ENCODE measurements at places on chromosomes 13 and 19.

GRCh38 chr13:92137520-92137919 lies 739.1 kb downstream of the GPC5 start:
- no peak for DNase-seq

DNA sequence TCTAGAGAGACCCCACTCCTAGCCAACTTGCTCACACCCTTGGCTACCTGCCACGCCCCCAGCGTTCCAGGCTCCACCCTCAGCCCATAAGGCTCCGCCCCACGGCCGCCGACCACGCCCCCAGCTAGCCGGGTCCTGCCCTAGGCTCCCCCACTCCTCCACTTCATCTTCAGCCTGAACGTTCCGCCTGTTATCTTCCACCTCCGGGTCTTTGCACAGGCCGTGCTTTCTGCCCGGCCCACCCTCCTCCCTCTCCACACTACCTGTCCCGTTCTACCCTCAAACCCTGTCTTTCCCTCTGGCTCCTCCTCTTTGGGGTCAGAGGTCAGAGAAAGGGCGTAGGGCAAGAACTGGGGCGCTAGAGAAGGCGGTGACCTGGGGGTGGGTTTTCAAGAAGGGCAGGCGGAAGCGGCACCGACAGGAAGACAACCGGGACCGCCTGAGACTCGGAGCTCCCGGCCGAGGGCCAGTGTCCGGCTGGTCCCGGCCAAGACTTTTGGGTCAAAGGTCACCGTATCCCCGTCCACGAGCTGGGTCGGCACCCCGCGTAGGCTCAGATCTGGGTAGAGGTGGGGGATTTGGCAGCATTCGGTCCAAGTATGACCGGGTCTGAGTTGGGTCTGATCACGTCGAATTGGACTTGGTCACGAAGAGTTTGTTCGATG lies 2.2 kb downstream of the PDE4C start:
- peak; percentile 56 for DNase-seq

GRCh38 chr19:23118400-23118799 lies 1.6 kb downstream of the ZNF730 start:
- DNase-seq: no peak

DNA sequence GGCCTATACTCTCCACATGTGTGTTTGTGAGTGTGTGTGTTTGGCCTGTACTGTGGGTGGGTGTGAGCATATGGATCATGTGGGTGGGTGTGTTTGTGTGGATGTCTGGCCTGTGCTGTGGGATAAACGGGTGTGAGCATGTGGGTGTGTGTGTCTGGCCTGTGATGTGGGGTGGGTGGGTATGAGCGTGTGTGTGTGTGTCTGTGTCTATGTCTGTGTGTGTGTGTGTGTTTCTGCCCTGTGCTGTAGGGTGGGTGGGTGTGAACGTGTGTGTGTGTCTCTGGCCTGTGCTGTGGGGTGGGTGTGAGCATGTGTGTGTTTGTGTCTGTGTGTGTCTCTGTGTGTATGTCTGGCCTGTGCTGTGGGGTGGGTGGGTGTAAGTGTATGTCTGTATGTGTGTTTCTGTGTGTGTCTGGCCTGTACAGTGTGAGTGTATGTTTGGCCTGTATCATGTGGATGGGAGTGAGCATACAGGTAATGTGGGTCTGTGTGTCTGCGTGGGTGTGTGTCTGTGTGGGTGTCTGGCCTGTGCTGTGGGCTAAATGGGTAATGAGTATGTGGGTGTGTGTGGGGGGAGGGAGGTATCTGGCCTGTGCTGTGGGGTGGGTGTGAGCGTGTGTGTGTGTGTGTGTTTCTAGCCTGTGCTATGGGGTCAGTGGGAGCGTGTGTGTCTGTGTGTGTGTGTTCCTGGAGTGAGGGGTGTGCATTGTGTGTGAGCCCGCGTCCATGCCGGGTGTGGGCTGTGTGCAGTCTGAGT lies 20.8 kb upstream of the KCTD15 start:
- DNase-seq: no peak

- DNase-seq: peak; percentile 28
Measured at GRCh38 chr19:7605490-7606222, 10.0 kb downstream of the CAMSAP3 start.

DNA sequence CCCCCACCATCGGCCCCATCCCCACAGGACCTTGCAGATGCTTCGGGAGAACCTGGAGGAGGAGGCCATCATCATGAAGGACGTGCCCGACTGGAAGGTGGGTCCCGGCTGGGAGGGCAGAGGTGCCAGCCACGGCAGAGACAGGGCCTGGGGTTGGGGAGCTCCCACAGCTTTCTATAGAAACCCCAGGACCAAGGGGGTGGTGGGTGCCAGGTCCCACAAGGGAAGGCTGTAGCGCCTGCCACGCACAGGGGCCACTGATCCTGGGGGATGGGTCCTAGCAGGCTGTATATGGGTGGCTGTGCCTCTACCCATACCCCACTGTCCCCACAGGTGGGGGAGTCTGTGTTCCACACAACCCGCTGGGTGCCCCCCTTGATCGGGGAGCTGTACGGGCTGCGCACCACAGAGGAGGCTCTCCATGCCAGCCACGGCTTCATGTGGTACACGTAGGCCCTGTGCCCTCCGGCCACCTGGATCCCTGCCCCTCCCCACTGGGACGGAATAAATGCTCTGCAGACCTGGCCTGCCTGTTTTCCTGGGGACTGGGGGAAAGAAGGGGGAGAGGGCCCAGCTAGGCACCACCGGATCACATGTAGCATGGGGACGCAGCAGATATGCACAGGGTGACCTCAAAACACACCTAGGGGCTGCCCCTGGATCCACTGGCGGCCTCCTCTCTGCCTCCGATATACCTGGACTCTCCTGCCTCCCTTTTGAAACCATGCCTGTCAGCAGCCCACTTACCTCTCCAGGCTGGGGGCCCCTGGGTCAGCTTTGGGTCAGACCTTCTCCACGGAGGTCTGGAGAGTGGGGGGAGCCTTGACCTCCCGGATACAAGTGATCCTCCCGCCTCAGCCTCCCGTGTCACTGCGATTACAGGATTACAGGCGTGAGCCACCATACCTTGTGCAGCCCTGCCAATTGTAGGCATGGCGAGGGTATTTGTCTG lies 761 bp upstream of the YJEFN3 start:
- DNase-seq: no peak

- DNase-seq: no peak
Measured at GRCh38 chr13:40488869-40489391, 177.5 kb downstream of the FOXO1 start.

DNA sequence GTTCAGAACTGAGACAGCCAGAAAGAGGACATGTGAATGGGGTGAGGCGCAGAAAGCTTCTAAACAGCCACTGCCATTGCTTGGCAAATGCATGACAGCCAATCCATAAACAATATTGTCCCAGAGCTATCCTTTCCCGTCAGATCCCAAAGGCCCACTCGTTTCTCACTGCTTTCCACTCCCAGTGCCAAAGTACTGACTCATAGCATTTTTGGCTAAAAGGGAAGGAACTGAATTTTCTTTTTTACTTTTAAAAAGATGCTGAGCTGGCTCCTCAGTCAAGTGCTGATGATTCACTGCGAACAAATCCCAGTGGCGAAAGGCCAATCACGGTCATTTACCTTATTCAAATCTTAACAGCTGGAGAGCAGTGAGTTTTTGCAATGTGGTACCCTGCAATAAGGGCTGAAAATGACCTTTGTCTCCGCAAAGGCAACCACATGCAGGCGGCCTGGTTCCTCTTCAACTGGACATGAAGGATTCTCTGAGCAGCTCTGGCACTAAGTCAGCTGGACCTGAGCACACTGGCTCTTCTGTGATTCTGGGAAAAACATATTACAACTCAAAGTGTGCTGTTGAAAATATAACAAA lies 151.7 kb downstream of the DCLK1 start:
- no peak for DNase-seq

GRCh38 chr13:79668201-79668752 lies 187.3 kb downstream of the NDFIP2 start:
- DNase-seq: no peak

DNA sequence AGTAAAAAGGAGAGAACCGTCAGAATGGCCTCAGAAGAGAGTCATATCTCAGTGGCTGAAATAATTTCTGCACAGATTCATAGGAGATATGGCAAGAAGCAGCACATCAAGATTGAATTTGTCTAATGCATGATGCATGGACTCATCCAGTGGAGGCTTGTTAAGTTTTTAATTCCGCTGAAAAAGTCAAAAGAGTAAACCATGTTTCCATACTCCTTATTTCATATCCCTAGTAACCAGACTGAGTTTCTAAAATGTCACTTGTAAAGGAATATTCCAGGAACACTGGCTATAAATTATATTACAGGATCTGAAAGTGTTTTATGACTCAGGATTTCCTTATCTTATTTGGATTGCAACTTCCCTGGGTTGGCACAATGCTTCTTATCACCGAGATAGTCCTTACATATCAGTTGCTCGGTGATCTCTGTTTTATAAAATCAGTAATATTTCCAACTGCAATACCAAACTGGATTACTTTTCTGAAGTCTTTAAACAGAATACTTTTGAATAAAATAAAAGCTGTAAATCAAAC lies 180.2 kb upstream of the TSC22D1 start:
- no peak for DNase-seq

DNA sequence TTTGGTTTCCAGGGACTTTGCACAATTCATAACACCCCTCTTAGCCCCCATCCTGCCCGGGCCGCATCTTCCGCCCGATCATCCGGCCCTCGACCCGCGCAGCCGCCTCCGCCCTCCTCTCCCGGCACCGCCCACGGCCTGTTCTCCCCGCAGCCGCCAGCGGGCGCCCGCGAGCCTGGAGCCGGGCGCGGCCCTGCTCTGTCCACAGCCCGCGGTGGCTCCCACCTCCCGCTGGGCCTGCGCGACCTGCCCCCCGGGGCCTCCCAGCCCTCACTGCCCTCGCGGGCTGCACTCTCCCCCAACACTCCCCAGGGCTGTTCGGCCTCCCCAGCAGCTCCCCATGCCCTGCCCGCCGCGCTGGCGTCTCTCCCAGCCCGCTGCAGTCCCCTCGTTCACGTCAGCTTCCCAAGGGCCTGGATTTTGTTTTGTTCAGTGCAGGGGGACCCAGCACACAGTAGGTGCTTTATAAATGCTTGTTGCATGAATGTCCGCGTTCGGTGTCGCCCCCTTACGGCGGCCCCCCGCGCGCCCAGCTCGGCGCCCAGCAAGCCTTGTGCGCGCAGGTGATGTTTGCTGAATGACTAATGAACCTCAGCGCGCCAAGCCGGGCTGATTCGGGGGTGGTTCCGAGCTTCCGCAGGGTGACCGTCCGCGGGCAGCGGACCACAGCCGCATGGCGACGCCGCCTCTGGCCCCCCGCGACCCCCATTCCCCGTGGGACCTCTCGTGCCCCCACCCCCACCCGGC lies 4.6 kb upstream of the APC2 start:
- peak; percentile 65 for DNase-seq
